ENCODE measurements at places on chromosomes 7 and 10.

DNA sequence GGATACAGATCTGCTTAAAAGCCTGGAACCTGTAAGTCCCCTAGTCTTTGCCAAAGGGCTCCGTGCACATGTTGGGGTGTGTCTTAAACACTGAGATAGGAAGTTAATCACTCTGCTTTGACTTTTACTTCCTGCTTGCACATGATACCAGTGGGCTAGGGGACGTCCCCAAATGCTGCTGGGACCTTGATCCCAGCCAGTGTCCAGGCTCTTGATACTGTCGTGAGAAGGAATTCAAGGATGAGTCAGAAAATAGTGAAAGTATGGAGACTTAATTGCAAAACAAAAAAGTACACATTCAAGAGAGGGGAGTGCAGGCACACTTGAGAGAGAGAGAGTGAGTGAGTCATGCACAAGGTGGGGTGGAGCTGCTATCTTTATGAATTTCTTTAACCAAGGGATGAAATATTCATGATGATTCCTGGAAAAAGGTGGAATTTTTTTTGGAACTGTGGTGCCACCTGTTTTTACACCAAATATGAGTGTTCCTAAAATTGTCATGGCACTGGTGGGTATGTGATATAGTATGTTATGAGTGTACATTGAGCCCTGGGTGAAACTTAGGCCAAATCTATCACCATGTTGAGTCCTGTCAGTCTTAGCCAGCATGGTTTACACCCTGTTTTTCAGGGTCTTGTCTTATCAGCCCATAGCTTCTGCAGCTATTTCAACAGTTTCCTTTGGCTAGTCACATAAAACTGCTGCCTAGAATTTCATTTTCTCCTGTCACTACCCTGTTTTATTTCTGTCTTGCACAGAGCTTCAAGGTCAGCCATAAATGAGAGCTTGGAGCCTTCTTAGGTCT is 88.3 kb upstream of the CYP26C1 start:
- peak; percentile 78 for DNase-seq

DNA sequence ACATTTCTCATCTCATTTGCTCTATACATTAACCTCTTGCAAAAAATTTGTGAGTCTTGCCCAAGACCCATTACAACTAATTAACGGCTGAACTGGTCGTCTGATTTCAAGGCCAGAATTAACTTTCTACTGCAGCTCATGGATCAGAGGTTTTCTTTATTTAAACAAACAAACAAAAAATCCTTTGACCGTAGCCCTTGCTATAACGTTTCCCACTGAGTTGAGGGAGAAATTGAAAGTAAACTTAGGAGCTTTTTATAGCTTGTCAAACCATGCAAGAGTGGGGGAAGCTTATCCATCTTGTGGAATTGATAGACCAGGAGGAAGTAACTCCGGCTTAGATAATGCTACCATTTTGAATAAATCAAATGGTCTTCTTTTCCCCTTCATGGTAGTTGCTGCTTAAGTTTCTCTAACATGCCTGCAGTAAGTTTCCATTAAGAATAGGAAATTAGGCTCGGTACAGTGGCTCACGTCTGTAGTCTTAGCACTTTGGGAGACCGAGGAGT is 3.3 kb downstream of the SRGN start:
- DNase-seq: no peak

GRCh38 chr7:98073047-98073446 is 33.6 kb upstream of the LMTK2 start:
- no peak for DNase-seq

DNA sequence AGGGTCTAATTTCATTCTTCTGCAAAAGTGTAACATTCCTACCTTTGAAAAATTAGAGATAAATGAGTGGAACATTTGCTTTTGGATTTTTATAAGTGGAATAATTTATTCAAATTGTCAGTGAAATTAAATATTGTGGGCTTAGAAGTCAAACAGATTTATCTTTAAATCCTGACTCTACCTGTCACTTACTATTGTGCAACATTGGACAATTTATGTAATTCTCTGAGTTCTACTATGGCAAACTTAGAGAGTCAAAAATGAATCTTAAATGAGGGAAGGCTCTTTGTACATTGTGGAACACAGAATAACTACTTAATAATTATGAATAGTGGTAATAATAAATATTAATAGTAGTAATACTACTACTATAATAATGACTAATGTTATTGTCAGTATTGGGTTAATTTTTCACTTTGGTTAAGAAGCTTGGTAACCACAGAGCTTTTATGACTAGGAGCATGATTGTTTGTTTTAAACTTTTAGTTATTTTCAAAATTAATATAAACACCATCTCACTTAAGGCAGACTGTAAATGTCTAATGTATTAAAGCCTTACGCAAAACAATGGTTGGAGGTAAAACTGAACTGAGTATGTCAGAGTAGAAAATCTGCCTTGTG is 70.0 kb downstream of the PRKG1 start:
- DNase-seq: no peak

GRCh38 chr7:27200761-27201579 is 1.1 kb upstream of the HOXA13 start:
- DNase-seq: no peak

GRCh38 chr10:78462726-78463228 is 429.1 kb downstream of the RPS24 start:
- DNase-seq: no peak

DNA sequence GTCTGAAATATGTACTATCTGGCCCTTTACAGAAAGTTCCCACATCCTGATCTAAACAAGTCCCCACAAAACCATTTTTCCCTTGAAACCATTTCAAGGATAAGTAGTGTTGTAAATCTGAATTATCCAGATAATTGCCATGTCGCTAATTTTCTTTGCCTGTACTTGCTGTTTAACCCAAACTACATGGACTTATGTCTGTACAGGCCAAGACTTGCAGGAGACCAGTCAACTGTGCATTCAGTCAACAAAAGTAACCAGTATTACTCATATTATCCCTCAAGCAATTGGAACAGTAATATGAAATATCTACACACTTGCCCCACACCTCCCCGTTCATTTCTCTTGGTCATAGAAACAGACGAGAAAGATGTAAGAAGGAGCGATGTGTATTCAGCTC is 347.8 kb upstream of the NFE2L3 start:
- DNase-seq: no peak

DNA sequence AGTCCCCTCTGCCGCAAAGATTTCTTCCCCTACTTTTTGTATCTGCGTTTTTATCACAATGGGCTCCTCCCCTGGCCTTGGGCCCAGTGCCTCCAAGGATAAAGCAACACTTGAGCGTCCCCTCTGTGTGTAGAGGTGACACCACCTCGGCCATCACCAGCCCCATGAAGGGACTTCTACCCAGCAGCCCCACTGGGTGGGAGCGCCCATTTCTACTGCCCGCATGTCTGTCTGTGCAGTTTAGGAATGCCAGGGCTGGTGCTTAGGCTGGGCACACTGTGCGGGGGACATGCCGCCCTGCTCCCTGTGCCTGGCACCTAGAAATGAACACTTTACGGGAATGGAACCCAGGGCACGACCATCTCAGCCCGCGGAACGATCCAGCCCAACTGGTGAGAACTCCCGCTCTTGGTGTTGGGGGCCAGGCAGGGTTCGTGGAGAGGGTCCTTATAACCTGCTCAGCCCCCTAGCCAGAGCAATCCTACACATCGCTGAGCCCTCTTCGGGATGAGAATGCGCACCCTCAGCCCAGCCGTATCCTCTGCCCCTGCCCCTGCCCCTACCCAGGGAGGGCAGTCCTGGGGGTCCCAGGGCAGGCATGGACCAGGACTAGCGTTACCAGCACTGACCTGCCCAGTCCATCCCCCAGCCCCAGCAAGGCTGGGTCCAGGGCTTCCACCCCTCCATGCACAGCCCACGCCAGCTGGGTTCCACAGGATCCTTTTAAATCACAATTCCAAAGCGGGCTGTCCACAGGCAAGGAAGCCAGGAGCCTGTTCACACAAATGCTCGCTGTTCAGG is 12.8 kb downstream of the CRYGN start:
- DNase-seq: no peak

DNA sequence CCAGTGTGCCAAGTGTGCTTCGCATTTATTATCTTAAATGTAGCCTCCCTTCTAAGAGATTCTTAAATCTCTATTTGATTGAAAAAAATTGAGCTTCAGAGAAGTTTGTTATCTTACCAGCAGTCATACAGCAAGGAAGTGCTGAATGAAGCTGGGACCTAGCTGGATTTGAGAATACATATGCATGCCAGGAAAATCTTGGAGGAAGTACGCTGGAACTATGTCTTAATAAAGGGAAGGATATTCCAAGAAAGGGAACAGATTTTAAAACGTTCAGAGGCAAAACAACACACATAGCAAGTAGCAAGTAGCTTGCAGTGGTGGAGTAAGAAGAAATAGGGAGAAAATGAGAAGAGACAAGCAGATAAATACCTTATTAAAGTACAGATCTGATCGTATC is 1.5 kb downstream of the CFAP70 start:
- no peak for DNase-seq

GRCh38 chr7:96321031-96321657 is 754 bp downstream of the SLC25A13 start:
- DNase-seq: peak; percentile 77

GRCh38 chr7:144483189-144483588 is 79.7 kb upstream of the NOBOX start:
- DNase-seq: no peak

- DNase-seq: no peak
Measured at GRCh38 chr10:114313866-114314265, 74.8 kb downstream of the VWA2 start.

GRCh38 chr7:47757921-47758411 is 176.1 kb upstream of the TNS3 start:
- DNase-seq: no peak

- no peak for DNase-seq
Measured at GRCh38 chr7:118473271-118473670, 248.8 kb downstream of the ANKRD7 start.

GRCh38 chr7:28065721-28066285 is 114.8 kb downstream of the JAZF1 start:
- DNase-seq: no peak

GRCh38 chr7:151342811-151343210 is 1.2 kb downstream of the NUB1 start:
- no peak for DNase-seq

- DNase-seq: no peak
Measured at GRCh38 chr10:1020958-1021357, 4.7 kb downstream of the IDI2 start.

GRCh38 chr7:19491371-19491770 is 217.5 kb downstream of the POLR1F start:
- DNase-seq: no peak

DNA sequence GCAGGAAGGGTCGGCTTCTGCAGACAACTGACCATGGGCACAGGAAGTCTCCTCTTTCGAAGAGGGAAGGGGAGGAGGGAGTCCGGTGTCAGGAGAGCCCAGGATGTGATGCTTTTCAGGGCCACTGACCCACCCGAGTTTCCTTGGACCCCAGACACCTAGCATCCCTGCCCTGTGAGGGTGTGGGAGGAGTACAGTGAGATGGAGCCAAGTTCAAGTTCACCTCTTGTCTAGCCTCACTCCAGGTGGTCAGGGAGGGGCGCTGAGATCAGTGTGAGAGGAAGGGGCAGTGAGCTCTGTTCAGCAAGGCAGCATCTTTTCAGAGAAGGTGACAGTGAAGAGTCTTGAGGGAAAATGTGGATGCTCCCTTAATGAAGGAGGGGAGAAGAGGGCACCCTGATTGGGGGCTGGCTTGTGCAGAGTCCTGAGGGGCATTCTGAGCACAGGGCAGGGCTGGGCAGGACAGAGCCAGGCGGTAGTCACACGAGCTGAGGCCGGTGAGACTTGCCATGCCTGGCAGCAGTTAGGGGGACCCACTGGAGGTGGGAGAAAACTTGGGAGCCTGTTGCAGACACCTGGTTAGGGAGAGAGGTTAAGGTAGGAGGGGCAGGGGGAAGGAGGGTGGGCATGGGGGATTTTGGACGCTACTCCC is 49.7 kb downstream of the ADCY1 start:
- no peak for DNase-seq

DNA sequence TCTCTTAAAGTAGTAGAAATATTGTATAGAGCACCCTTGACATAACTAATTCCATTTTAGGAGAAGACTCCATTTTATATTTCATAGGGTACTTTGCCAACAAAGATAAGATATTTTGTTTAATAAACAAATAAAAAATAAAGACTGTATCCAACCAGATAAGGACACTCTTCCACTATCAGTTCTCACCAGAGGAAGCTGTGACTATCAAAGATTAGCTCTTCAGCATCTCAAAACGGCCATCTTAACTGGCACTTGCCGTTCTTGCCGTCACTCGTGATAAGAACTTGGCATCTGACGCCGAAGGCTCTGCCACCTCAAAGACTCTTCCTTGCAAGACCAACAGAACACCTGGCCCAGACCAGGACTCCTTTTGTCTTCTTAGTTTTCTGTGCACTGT is 26.3 kb upstream of the AKR1B1 start:
- DNase-seq: no peak
